Spleen (tissue), 13 donors: ENCODE measurements at places on chromosomes 6 and 20. TPM values are rescaled to one million over a fixed set of nuclear protein-coding genes. Genes with fewer than 3 reads are reported as not detected.

Gene THEMIS
- total RNA-seq, result 11.5 TPM

Gene RAET1L
- not detected for total RNA-seq

Gene MUCL3
- not detected for total RNA-seq

Gene IPCEF1
- 29.3 TPM for total RNA-seq

Gene SPATA25
- total RNA-seq, result 5.1 TPM

Gene WFDC10B
- not detected for total RNA-seq

Gene GNAS-AS1
- 0.70 TPM for total RNA-seq

Gene EDN1
- total RNA-seq, result 7.8 TPM

Gene BMP7
- total RNA-seq, result 0.75 TPM

Gene EFCAB8
- 1.1 TPM for total RNA-seq

Gene KCNK15
- 0.92 TPM for total RNA-seq

Gene CDSN
- not detected for total RNA-seq

Gene RAMACL
- total RNA-seq, result 2.2 TPM

Gene MDFI
- total RNA-seq, result not detected

Gene HLA-DOA
- 89.2 TPM for total RNA-seq

Gene TMX4
- total RNA-seq, result 27.2 TPM

Gene DEFB114
- total RNA-seq, result not detected

Gene PPP1R16B
- 39.0 TPM for total RNA-seq

Gene WFDC12
- total RNA-seq, result not detected

Gene OPRL1
- 5.1 TPM for total RNA-seq

Gene RAB23
- total RNA-seq, result 1.7 TPM

Gene YIPF3
- 77.0 TPM for total RNA-seq

Gene ASIP
- total RNA-seq, result not detected

Gene LAMA4
- total RNA-seq, result 1.2 TPM

Gene TREM2
- 0.64 TPM for total RNA-seq

Gene SNRNP48
- 20.7 TPM for total RNA-seq

Gene SEL1L2
- not detected for total RNA-seq

Gene SLC16A10
- 6.9 TPM for total RNA-seq

Gene TJAP1
- total RNA-seq, result 39.2 TPM

Gene SLC2A10
- 2.8 TPM for total RNA-seq

Gene SLC17A4
- total RNA-seq, result not detected

Gene POM121L2
- not detected for total RNA-seq

Gene LKAAEAR1
- not detected for total RNA-seq

Gene EMILIN3
- total RNA-seq, result not detected

Gene SULF2
- total RNA-seq, result 9.3 TPM

Gene SGK2
- total RNA-seq, result 0.50 TPM

Gene TCF21
- total RNA-seq, result 26.6 TPM
